ENCODE measurements at places on chromosomes 16 and 17.

DNA sequence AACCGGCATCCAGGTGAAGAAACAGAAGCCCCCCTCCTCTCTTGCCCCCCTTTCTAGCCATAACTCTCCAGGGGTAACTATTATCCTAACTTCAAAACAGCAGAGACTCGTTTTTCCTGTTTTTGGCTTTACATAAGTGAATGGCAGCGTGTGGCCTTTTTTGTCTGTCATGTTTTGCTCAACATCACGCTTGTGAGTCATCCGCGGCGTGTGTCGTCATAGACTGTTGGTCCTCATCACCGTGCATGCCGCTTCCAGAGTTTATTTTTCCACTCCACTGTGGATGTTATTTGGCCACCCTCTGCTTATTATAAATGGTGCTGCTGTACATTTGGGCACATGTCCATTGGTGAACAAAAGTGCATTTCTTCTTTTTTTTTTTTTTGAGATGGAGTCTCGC is 52.6 kb downstream of the ERN1 start:
- DNase-seq, result no peak

DNA sequence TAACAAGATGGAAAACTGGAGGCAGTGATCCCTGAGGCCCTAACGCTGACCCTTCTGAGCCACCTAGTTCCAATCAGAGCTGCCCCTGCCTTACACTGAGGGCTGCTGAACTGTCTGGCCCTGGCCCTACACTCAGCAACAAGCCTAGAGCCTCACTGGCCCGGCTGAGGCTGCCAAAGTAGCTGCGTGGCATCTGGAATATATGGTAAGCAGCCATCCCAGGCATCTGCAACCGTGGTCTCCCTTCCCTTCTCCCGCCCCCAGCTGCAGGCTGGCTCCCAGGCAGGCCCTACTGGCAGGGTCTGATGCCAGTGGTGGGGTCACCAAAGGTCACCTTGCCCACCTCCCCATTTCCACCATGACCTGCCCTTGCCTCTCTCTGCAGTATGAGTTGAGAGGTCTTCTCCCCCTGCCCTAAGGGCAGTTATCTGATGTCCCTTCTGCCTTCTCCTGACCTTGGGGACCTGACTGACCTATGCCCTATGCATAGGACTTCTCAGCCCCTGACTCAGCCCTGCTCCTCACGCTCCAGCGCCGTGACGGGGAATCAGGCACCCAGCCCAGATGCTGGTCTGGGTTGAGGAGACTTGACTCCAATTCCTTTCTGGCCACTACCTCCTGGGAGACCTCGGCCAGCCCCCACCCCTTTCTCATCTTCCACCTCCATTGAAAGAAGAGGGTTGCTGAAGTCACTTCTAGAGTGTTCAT is 45.3 kb downstream of the CPNE2 start:
- DNase-seq, result no peak

- DNase-seq, result peak; percentile 13
Measured at GRCh38 chr16:22063888-22064467, 28.4 kb upstream of the VWA3A start.

DNA sequence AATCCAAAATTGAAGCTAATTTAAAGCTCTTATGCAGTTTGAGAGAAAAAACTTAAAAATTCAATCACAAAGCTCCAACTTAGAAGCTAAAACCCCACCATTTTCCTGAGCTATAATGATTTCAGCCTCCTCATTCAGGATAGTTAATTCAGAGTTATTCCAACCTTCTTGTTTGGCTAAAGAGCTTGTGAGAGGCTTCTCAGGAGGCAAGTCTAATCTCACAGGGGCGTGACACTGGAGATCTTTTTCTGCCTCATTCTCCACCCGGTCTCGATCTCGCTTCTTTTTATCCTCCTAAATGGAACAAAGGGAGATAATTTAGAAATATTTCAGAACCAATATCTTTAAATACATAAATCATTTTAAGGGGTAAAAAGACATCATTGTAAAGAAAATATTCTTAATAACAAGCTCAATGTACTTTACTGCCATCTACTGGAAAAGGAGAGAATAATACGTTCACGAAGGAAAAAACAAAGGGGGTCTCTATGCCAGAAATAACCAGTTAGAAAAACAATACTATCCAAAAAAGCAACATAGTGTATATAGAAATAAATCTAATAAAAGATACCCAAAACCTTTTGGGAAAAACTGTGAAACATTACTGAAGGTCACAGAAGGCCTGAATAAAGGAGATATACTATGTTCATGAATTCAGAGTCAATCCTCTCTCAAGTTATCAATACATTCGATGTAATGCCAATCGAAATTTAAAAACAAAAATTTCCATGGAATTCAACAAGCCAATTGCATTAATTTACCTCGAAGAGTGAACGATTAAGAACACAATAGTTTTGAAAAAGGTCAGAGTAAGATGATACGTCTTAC is 13.9 kb downstream of the BRD7 start:
- no peak for DNase-seq

DNA sequence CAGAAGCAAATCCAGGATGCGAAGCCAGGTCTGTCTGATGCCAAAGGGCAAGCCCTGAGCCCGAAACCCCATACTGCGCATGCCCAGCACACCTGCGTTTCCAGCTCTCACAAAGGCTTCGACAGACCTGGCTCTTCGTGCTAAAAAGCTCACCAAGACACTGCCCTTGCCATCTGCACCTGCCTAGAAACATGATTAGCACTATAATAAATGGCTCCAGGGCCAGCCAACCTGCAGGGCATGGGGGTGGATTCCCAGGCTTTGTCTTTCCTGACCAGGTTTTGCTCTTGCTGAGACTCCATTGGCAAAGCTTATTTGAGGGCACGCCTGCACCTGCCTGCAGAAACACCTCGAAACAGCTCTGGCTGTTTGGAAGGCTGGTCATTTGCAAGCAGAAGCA is 14.4 kb upstream of the PLD6 start:
- no peak for DNase-seq
